ENCODE measurements at places on chromosomes 4 and X.

- no peaks in the 10 kb centered on the region for H3K27me3 ChIP-seq
- H3K27ac ChIP-seq: no peak overlapping the region
- no peaks in the 10 kb centered on the region for H3K4me1 ChIP-seq
- DNase-seq: no peak
These were observed 154.7 kb upstream of the BOD1L1 start for GRCh38 chr4:13782231-13782630.

DNA sequence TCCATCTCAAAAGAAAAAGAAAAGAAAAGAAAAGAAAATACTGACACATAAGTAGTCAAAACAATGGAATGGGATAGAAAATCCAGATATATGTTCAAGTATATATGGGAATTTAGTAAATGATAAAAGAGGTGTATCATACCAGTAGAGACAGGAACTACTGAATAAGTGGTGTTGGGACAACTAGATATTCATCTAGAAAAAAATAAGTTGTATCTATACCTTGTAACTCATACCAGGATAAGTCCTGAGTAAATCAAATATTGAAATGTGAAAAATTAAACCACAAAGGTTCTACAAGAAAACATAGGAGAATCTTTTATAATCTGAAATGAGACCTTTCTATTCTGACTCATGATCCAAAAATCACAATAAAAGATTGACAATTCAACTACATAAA lies 58.5 kb downstream of the RBM47 start:
- no peak overlapping the region for H3K27ac ChIP-seq
- DNase-seq: no peak
- H3K4me3 ChIP-seq: no peak overlapping the region
- H3K36me3 ChIP-seq: peaks cover 6% of the 10 kb centered on the region
- H3K27me3 ChIP-seq: no peaks in the 10 kb centered on the region
- no peaks in the 10 kb centered on the region for H3K4me1 ChIP-seq

- H3K27me3 ChIP-seq: no peaks in the 10 kb centered on the region
- H3K27ac ChIP-seq: no peak overlapping the region
- H3K36me3 ChIP-seq: no peaks in the 10 kb centered on the region
- DNase-seq: no peak
These were observed 171.8 kb upstream of the ANKRD50 start for GRCh38 chr4:124884316-124884715.

GRCh38 chrX:96566878-96567277 lies 117.8 kb upstream of the DIAPH2 start:
- peaks cover 14% of the 10 kb centered on the region for H3K4me1 ChIP-seq
- peaks cover 28% of the 10 kb centered on the region for H3K27me3 ChIP-seq
- no peak overlapping the region for H3K27ac ChIP-seq
- H3K4me3 ChIP-seq: no peak overlapping the region
- H3K36me3 ChIP-seq: no peaks in the 10 kb centered on the region

GRCh38 chrX:54920610-54921426 lies at the start of gene TRO:
Gene TRO, plus strand, starts transcription at chrX:54920824. Its CDS starts 1,423 bp downstream, at chrX:54922247.
- peaks cover 7% of the 10 kb centered on the region for H3K4me1 ChIP-seq
- DNase-seq: no peak
- peaks cover 38% of the 10 kb centered on the region for H3K27me3 ChIP-seq
- no peak within 1 kb of the TSS for H3K27ac ChIP-seq
- H3K4me3 ChIP-seq: peak within 1 kb of the TSS; percentile 40

GRCh38 chr4:183789657-183790056 lies 115.5 kb upstream of the STOX2 start:
- no peak overlapping the region for H3K4me3 ChIP-seq
- no peak overlapping the region for H3K27ac ChIP-seq
- no peaks in the 10 kb centered on the region for H3K4me1 ChIP-seq
- no peaks in the 10 kb centered on the region for H3K27me3 ChIP-seq

- H3K27me3 ChIP-seq: no peaks in the 10 kb centered on the region
- no peaks in the 10 kb centered on the region for H3K4me1 ChIP-seq
- H3K27ac ChIP-seq: no peak overlapping the region
- no peak overlapping the region for H3K4me3 ChIP-seq
These were observed 246.7 kb downstream of the PALLD start for GRCh38 chr4:168743601-168744000.

DNA sequence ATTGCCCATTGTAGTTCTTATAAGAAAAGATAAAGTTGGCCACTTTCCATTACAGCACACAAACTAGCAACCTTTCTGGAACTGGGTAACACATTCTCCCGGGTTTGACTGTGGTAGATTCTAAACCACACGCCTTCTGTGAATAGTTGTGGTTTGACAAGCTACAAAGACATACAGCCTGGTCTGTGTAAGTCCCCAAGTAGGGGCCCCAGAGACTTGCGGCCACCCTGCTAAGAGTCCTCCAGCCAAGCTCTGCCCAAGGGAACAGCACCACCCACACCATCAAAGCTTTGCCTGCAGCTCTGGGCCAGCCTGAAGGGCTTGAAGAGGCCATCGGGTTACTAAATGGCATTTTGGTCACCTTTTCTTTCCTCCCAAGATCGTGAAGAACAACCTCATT lies 203.4 kb downstream of the MAML3 start:
- H3K27me3 ChIP-seq: no peaks in the 10 kb centered on the region
- H3K4me1 ChIP-seq: peaks cover 14% of the 10 kb centered on the region
- H3K4me3 ChIP-seq: no peak overlapping the region
- no peaks in the 10 kb centered on the region for H3K36me3 ChIP-seq

GRCh38 chrX:8849945-8850344 lies 48.8 kb upstream of the FAM9A start:
- peaks cover 10% of the 10 kb centered on the region for H3K4me1 ChIP-seq
- no peak for DNase-seq
- no peak overlapping the region for H3K27ac ChIP-seq
- H3K36me3 ChIP-seq: no peaks in the 10 kb centered on the region

GRCh38 chr4:1203026-1203616 lies 30.7 kb upstream of the SPON2 start:
- H3K27ac ChIP-seq: no peak overlapping the region
- H3K4me3 ChIP-seq: no peak overlapping the region
- H3K27me3 ChIP-seq: no peaks in the 10 kb centered on the region
- H3K4me1 ChIP-seq: peaks cover 5% of the 10 kb centered on the region
- H3K36me3 ChIP-seq: no peaks in the 10 kb centered on the region

DNA sequence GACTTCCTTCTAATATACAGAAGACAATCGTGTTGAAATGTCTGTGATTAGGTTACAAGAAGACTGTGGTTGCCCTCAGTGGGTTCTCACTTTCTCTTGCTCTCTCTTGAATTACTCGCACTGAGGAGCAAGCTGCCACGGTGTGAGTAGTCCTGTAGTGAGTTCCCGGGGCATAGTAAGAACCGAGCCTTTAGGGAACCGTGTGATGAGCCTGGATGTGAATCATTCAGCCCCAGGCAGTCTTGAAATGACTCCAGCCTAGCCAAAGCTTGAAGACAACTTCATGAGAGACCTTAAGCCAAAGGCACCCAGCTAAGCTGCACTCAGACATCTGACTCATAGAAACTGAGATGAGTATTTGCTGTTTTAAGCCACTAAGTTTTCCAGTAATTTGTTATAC lies 292.7 kb downstream of the SPOCK3 start:
- peak; percentile 79 for DNase-seq
- H3K27ac ChIP-seq: peak overlapping the region; percentile 67
- no peak overlapping the region for H3K4me3 ChIP-seq
- no peaks in the 10 kb centered on the region for H3K27me3 ChIP-seq

DNA sequence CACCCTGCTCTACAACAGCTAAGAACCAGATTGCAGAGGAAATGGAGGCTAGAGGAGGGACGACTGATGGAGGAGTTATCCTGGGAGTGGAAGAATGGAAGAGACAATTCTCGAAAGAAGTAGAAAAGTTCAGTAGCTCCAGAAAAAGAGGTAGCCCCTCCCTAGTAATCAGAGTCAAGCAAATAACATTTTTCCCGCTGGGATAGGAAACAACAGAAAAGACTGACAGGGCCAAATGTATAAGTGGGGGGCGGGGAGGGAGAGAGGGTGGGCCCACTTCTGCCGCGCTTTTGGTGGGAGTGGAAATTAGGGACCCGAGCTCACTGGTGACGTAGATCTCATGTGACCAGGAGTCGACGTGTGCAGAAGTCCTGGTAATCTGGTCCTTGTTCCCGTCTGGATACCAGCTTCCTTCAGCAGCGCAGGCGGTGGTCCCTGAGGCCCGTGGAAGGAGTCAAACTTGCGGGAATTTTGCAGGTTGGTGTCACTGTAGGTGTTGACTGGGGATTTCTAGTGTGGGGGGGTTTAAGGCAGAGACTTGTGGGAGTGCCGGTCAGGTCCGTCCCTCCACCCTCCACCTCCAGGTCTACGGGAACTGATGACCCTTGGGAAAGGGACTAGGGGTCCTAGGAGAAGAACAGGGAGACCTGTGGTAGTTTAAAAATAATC lies at the start of gene TCEAL9:
TCEAL9 (plus strand) TSS at position 377 of the 669 bp plus-strand sequence. CDS start 1,179 bp downstream, outside the sequence.
- peaks cover 25% of the 10 kb centered on the region for H3K36me3 ChIP-seq
- H3K27ac ChIP-seq: peak within 1 kb of the TSS; percentile 89
- peaks cover 52% of the 10 kb centered on the region for H3K27me3 ChIP-seq
- peak; percentile 55 for DNase-seq

DNA sequence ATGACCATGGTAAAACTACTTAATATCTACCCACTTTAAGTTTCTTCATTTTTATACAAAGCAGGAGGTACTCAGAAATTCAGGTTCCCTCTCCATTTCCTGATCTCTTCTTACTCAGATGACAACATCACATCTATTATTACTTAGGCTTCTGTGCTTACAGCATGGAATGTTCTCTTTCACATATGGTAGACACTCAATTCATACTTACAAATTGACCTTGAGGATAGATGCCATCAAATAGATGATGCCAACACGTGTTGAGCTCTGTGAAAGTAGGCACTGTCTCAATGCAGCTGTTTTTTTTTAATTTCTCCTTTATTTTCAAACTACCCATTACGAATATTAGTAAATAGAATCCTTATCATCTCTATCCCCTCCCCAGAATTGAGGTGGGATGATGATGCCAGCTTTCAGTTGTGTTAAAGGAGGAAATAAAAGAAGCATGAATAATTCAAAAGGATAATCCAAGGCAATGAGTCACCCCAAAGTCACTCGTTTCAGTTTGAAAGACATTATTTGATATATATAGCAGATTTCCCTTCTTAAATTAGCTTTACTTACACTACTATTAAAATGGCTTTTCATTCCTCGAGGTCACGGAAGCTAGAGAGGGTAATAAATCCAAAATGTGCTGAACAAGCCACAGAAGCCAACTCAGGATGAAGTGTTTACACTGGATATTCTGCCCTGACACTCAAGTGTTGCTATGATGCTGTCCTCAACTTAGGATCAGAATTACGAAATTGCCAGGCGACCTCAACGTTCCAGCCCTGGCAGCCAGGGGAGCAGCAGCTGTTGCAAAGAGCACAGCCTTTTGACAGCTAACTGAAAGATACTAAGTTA lies 124.2 kb upstream of the EOLA2 start:
- no peaks in the 10 kb centered on the region for H3K27me3 ChIP-seq
- peaks cover 17% of the 10 kb centered on the region for H3K4me1 ChIP-seq
- H3K4me3 ChIP-seq: peak overlapping the region; percentile 7

DNA sequence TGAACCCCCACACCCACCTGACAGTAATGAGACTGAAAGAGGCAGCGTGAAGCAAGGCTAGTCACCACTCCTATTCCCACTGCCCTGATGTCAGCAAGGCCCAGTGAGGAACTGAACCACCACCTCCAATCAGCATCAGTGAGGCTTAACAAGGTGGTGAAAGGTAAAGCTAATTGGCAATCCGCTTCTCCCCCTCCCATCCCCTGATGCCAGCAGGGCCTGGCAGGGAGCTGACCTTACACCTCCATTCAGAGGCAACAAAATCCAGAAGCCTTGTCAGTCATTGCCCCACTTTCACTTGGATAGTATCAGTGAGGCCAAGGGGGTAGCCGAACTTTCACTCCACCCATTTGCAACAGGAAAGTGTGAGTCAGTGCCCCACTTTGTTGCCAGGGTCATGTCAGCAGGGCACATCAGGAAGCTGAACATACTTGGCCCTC lies 60.8 kb downstream of the AWAT2 start:
- H3K4me3 ChIP-seq: no peak overlapping the region
- no peaks in the 10 kb centered on the region for H3K4me1 ChIP-seq
- H3K36me3 ChIP-seq: no peaks in the 10 kb centered on the region

- H3K4me1 ChIP-seq: no peaks in the 10 kb centered on the region
- H3K27me3 ChIP-seq: no peaks in the 10 kb centered on the region
- H3K36me3 ChIP-seq: peaks cover 16% of the 10 kb centered on the region
These were observed 11.7 kb downstream of the OTUD5 start for GRCh38 chrX:48945517-48946348.

DNA sequence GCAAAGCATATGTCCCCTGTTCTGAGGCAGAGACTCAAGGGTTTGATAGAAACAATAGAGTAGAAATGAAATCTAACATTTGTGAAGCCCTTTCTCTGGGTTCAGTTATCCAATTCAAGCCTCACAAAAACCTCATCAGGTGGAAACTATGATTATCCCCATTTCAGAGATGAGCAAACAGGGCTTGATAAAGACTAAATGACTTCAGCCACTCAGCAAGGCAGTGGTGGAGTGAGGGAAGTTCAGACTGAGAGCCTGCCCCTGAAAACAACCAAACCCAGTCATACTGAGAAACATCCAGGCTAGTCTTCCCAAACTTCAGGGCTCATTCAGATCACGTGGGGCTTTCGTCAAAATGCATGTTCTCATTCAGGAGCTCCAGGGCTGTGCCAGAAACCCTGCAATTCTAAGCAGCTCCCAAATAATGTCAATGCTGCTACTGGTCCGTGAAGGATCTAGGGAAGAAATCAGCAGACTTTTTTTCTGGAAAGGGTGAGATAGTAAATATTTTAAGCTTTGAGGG lies 109.6 kb upstream of the KIT start:
- no peak overlapping the region for H3K27ac ChIP-seq
- no peak overlapping the region for H3K4me3 ChIP-seq
- no peaks in the 10 kb centered on the region for H3K36me3 ChIP-seq
- DNase-seq: no peak
- no peaks in the 10 kb centered on the region for H3K27me3 ChIP-seq

DNA sequence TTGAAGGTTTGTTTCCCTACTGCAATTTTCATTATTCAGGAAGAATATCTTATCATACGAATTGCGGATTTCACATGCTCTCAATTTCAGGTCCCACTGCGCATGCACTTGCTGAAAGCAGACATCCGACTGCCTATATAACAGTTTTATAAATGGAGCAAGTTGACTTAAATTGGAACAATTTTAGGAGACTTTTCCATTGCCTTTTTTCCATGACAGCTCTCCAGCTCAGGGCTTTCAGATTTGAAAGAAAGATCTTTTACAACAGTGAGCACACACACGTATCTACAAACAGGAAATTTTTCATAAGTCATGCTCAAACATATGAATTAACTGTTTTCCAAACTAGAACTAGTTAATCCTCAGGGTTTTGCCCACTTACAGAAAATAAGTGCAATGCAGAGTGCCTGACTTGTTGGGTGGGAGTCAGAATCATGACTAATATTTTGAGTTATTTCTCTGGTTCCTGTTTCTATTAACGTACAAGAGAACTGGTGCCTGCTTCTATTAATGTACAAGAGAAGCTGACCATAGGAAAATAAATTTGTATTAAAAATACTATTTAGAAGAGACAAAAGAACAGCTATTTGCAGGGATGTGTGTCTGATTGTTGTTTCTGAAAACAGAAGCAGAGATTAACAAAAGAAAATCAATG lies 137.9 kb downstream of the GPC3 start:
- H3K4me1 ChIP-seq: no peaks in the 10 kb centered on the region
- no peaks in the 10 kb centered on the region for H3K36me3 ChIP-seq
- H3K27ac ChIP-seq: no peak overlapping the region
- no peak overlapping the region for H3K4me3 ChIP-seq
- H3K27me3 ChIP-seq: peaks cover 72% of the 10 kb centered on the region

GRCh38 chrX:103475381-103475780 lies 43.9 kb downstream of the RAB40A start:
- H3K4me1 ChIP-seq: no peaks in the 10 kb centered on the region
- H3K36me3 ChIP-seq: no peaks in the 10 kb centered on the region
- H3K27ac ChIP-seq: no peak overlapping the region

All from MCF 10A (cell line).